Midbrain (tissue), 1 donor: ENCODE measurements at places on chromosomes 3 and 15.

DNA sequence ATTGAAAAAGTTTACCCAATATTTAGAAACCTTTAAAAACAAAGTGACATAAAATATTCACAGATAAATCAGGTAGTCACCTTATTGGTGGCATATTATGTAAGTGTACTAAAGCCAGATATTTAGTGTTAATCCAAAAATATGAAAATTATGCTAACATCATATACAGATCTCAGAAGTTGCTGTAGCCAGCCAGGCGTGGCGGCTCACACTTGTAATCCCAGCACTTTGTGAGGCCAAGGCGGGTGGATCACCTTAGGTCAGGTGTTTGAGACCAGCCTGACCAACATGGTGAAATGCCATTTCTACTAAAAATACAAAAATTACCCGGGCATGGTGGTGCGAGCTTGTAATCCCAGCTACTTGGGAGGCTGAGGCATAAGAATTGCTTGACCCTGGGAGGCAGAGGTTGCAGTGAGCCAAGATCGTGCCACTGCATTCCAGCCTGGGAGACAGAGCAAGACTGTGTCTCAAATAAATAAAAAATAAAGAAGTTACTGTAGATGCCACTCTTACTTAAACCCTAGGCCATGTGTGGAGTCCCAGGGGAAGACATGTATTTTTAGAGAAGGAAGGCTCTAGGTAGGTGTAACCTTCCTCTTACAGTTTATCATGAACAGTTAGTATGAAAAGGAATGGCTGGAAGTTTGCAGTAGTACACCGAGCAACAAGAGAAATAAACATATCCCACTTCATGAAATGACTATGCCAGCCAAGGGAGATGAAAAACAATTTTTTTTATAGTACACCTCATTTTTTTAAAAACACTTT lies 9.6 kb downstream of the SETD5 start:
- DNase-seq: no peak

DNA sequence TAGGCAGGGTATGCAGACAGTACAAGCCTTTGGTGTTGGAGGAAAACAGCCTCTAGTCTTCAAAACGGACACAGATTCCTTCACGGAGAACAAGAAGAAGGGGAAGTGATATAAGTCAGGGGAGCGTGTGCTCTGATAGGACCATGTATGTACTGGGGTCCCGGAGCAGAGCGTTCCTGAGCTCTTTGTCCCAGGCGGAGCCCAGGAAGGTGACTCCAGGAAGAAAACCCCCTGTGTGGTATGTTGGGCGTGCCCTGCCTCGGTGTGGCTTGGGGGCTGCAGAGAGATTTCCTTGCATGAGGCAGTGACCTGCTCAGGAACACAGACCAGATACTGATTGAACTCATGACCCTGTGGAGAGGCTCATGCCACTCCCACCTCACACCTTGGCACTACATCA lies 21.7 kb downstream of the MELTF start:
- no peak for DNase-seq

- DNase-seq: no peak
These were observed 346.2 kb upstream of the CBLB start for GRCh38 chr3:106215047-106215446.

GRCh38 chr3:152505926-152506325 lies 237.2 kb downstream of the MBNL1 start:
- DNase-seq: no peak

DNA sequence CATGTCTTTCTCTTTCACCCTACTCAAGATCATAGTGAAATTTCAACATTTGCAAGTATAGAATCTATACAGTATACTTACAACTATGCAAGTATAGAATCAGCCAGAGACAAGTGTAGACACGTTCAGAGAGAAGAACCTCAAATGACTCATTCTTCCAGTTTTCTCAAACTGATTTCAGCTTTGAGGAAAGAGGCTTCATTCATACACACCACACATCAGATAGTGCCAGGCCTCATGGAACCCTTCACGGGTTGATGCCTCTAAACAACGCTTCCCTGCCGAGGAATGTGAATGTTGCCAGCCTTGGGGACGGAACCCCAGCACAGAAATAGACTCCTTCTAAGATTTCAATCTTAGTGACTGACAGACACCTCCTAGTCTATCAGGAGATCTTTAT lies 135.7 kb downstream of the FOXP1 start:
- DNase-seq: no peak

- no peak for DNase-seq
These were observed 3.9 kb downstream of the DNAH1 start for GRCh38 chr3:52319921-52320595.

- DNase-seq: no peak
These were observed 46.5 kb upstream of the SMAD6 start for GRCh38 chr15:66655511-66655910.

DNA sequence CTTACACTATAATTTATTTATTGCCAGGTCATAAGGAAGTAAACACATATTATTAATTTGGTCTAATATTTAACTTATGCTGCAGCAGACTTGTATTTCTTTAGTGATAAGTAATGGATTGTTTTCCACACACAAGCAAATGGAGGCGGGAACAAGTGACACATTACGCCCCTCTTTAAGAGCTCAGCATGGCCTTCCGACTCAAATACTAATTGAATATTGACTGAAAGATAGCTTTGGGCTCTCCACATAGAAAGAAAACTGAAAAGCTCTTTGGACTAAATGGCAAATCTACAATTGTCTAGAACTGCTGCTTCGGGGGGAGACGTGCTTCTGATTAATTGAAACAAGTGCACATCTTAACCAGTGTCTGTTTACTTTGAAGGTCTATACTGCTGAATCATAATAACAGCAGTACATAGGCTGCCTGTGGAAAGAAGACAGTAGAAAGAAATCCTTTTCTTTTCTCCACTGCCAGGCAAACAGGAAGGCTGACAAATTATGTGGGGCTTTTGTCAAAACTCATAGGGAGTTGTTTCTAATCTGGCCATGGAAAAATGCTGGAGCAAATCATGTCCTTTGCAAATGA lies 15.9 kb downstream of the CADPS start:
- no peak for DNase-seq

DNA sequence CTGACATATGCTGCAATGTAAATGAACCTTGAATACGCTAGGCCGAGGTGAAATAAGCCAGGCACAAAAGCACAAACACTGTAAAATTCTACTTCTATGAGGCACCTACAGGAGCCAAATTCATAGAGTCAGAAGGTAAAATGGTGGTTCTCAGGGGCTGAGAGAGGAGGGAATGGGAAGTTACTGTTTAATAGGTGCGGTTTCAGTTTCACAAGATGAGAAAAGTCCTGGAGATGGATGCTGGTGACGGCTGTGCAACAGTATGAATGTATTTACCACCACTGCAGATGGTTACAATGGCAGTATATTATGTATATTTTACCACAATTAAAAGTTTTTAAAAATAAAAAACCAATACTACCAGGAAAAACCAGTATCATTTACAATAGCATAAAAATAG lies 4.0 kb downstream of the TNK2 start:
- no peak for DNase-seq

GRCh38 chr3:13013566-13013965 lies 59.7 kb downstream of the IQSEC1 start:
- no peak for DNase-seq

- DNase-seq: no peak
These were observed 18.9 kb downstream of the VGLL4 start for GRCh38 chr3:11624704-11625375.

GRCh38 chr3:18559331-18559842 lies 134.2 kb upstream of the SATB1 start:
- peak; percentile 6 for DNase-seq

DNA sequence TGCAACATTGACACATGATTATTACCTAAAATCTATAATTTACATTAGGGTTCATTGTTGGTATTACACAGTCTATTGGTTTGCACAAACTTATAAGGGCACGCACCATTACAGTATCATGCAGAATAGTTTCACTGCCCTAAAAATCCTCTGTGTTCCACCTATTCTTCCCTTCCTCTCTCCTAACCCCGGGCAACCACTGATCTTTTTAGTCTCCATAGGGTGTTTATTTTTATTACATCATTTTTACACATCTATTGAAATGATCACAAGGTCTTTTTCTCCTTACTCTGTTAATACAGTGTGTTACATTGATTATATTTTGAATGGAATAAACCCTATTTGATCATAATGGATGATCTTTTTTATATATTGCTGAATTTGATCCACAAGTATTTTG lies 15.5 kb upstream of the ECT2 start:
- DNase-seq: no peak

DNA sequence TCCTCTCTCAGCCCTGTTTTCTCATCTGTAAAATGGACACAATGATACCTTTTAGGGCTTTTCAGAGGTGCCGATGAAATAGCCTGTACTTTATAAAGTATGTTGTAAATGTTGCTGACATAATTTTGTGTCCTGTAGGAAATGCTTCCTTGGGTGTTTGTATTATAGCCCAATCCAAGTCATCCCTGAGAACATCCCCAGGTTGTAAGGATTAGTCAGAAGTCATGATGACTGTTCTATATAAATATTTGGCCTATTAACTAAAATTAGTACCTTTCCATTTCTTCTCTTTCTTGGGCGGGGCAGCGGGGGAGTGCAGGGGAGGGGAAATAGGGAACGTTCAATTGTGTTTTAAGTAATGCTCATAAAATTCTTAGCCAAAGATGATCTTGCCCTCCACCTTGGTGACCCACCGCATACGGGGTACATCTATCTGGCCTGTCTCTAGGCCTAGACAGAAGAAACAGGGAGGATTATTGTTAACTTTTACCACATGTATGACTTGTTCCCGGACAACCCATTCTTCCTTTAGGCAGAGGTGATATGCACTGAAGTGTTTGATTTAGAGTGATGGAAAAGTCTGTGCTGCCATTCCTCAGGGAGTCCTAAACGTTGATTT lies 120.7 kb downstream of the VGLL4 start:
- no peak for DNase-seq

GRCh38 chr3:148230473-148230872 lies 467.2 kb upstream of the AGTR1 start:
- no peak for DNase-seq

DNA sequence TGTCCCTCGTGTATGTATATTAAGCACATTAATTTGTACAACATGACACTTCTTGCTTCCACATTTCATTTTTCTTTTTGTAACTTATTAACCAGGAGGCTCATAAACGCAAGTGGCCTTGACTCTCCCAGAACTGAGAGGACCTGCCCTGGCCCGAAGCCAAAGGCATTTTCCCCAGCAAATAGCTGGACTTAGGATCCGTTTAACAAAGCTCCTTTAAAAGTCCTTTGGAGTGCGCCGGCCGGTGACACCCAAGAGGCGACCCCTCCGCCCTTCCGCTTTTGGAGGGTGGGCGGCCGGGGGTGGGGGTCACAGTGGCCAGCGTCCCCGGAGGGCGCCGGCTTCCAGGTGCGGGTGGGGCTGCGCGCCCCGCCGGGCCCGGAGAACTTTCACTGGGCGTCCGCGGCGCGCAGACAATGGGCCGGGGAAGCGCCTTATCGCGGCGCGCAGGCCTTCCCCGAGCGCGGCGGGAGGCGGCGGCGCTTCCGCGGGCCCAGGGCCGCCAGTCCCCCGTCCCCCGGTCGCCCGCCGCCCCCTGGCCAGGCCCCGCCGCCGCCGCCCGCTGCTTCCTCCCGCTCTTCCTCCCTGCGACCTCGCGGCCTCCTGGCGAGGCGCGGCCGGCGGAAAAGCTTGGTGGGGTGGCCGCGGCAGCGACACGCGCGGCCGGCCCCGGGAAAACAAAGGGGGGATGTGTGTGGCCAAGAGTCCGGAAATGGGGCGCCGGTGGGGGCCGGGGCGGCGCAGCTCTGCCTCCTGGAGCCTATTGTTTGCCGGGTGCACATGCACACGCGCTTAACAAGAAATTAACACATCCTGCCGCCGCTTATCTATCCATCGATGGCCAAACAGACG lies 613.4 kb downstream of the MCTP2 start:
- DNase-seq: peak; percentile 23

- no peak for DNase-seq
These were observed 595 bp downstream of the DPH6 start for GRCh38 chr15:35545316-35545823.

DNA sequence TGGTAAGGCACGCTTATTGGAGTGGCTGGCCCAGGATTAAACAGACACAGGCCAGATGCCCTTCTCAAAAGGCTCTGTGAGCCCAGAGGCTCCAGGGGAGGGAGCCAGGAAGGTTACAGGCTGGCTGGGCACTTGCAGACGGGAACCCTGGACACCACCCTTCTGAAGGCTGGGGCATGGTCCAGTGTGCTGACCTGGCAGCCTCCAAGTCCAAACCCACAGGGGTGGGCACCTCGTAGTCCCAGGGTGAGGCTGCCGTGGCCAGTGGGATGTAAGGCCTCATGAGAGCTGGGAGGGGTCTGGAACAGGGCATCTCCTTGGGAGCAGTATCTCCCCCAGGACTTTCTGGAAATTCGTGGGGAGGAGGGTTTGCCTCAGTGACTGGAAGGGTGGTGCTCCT lies 19.6 kb downstream of the EFCC1 start:
- DNase-seq: no peak

- DNase-seq: no peak
These were observed 1043.3 kb downstream of the FHIT start for GRCh38 chr3:60207905-60208304.

DNA sequence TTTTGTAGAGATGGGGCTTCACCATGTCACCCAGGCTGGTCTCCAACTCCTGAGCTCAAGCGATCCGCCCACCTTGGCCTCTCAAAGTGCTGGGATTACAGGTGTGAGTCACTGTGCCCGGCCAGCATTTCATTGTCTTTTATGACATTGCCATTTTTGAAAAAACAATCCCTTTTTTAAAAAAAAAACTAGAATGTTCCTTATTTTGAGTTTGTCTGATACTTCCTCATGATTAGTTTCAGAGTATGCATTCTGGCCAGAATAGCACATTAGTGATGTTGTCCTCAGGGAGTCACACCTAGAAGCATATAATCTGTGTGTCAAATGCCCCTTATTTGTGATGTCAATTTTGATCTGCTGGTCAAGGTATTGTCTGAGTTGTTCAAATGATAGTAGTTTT lies 21.2 kb upstream of the NMD3 start:
- no peak for DNase-seq

- DNase-seq: no peak
These were observed 41.9 kb downstream of the NMD3 start for GRCh38 chr3:161263057-161263456.

DNA sequence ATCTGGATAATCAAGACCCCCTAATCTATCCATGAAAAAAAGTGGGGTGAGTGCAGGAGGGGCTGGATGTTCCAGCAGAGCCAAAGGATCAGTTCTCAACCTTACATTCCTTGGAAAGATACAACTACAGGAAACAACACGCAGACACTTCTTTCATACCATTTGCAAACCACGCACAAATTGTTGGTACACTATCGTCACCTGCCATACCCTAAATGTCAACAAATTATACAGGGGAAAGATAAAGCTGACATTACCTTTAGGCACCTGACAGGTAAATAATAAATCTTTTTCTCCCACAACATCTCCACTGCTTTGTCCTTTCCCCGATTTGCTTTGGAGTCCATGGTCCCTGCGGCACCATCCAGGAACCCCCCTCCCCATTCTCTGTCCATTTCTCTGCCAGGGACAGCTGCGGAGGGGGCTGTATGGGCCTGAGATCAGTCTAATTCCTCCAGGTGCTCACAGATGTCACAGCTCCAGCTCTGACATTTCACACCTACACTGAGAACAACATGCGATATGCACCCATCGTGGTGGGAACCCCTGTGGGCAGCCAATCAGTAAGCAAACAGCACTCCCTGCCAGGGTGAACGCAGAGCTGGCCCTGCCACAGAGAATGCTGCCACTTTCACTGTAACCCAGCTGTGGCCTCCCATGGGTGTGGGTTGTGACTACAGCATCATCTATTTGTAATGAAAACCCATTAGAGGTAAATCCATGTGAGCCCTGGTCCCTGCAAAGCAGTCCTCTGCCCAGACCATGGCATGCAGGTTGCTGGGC lies 37.7 kb upstream of the BCL2L10 start:
- no peak for DNase-seq
